AG09319 (cell line): ENCODE measurements at places on chromosomes 4 and X.

- no peak for DNase-seq
Observed at GRCh38 chrX:155744534-155744933, 131.8 kb upstream of the TMLHE start.

DNA sequence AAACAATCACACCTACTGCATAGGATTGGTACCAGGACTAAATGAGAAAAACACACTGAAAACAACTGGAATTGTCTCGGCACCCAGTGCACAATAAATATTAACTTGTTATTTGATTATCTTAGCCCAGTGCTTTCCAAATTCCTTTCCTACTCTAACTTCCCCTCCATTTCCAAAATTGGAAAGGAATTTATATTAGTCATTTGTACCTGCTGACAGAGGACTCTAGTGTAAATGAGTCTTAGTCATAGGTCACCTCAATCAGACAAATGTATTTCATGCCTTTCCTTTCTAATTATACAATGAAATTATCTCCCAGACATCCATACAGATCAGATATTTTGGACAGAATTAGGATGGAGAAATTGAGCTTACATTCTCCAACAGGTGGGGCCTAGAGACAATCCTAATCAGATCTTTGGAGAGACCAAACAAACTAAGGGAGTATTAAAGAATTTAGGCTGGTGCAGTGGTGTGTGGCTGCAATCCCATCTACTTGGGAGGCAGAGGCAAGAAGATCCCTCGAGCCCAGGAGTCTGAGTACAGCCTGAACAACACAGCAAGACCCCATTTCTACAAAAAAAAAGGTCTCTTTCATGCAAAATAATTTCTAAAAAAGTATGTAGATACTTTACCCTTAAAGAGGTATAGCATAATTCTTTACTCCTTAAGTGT is 10.1 kb downstream of the SH3D19 start:
- DNase-seq: no peak

GRCh38 chr4:1331591-1332353 is 15.2 kb upstream of the UVSSA start:
- DNase-seq: no peak

GRCh38 chr4:125388613-125389012 is 73.9 kb downstream of the FAT4 start:
- DNase-seq: peak; percentile 54

DNA sequence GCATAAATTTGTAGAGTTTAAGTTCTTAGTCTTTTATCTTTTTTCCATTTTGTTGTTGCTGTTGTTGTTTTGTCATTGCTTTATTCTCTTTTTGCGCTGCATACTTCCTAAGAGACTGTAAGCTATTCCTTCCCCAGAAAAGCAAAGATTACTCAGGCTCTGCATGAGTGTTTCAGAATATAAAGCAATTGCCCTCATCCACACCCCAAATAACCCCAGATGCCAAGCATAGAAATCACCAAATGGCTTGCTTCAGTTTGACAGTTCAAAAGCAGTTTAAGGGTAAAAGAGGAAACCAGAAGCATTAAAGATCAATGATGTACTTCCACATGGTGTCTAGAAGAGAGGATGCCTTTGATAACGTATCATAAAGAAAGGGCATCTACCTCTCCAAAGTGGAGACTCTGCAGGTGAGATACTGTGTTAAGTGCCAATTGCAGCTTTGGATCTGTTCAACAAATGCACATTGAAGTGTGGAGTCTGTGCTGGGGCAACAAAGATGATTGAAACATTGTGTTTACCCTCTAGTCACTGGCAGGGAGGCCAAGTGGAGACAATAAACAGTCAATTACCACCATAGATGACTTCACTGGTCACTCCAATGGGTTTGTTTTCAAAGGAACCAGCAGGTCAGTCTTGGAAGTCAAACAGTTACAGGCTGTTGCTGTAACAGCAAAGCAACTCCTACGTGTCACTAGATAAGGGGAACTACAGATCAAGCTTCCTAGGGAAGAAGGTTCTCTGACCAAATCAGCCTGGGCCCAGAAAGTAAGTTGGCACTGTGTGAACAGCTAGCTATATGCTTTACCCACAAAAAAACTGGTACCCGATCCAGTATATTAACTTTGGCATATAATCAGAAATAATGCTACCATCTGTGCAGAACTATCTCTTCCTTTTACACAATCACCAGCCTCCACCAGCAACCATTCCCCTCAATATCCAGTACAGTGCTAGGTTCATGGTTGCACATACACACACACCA is 40.6 kb upstream of the IL21 start:
- DNase-seq: no peak

GRCh38 chrX:33045245-33045644 is 166.1 kb downstream of the DMD start:
- no peak for DNase-seq

GRCh38 chr4:83546786-83547185 is 10.9 kb downstream of the GPAT3 start:
- no peak for DNase-seq

GRCh38 chrX:154051201-154051810 is 31.6 kb upstream of the IRAK1 start:
- DNase-seq: no peak

GRCh38 chrX:47706575-47706974 is 47.6 kb upstream of the UXT start:
- DNase-seq: peak; percentile 27

GRCh38 chrX:154064637-154065435 is 32.7 kb downstream of the MECP2 start:
- DNase-seq: no peak

- DNase-seq: no peak
Observed at GRCh38 chr4:83240379-83240875, 44.2 kb downstream of the COQ2 start.

- no peak for DNase-seq
Observed at GRCh38 chr4:114815760-114816159, 217.2 kb downstream of the UGT8 start.

DNA sequence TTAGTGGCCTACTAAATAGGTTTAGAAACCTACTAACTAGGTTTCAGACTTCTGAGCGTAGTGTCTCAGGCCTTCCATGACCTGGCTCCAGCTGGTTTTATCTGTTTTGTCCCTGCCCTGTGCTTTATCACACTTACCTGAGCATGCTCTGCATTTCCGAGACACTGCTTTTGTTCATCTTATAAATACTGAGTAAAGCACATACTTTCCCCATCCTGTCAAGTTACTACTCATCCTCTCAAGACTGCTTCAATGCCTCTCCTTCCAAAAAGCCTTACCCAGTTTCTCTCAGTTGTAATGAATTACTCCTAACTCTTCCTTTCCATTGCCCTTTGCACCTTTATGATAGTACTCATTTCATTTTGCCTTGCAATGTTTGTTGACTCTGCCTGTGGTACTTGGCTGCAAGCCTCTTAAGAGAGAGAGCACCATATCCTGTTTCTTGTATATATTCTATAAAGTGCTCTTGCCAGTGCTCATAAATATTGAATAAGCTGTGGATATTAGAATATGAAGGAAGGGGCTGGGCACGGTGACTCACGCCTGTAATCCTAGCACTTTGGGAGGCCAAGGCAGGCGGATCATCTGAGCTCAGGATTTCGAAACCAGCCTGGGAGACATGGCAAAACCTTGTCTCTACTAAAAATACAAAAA is 34.4 kb downstream of the SLAIN2 start:
- DNase-seq: peak; percentile 53

- DNase-seq: no peak
Observed at GRCh38 chr4:135240796-135241195, 1039.2 kb upstream of the PABPC4L start.

- no peak for DNase-seq
Observed at GRCh38 chrX:103220511-103221323, 5.8 kb downstream of the BEX4 start.

GRCh38 chr4:25123236-25123635 is 37.0 kb downstream of the SEPSECS start:
- no peak for DNase-seq

GRCh38 chr4:100189820-100190642 is at the start of gene DDIT4L:
TSS of gene DDIT4L (minus strand) at chr4:100190468. CDS start at chr4:100189983, 485 bp downstream.
- no peak for DNase-seq

DNA sequence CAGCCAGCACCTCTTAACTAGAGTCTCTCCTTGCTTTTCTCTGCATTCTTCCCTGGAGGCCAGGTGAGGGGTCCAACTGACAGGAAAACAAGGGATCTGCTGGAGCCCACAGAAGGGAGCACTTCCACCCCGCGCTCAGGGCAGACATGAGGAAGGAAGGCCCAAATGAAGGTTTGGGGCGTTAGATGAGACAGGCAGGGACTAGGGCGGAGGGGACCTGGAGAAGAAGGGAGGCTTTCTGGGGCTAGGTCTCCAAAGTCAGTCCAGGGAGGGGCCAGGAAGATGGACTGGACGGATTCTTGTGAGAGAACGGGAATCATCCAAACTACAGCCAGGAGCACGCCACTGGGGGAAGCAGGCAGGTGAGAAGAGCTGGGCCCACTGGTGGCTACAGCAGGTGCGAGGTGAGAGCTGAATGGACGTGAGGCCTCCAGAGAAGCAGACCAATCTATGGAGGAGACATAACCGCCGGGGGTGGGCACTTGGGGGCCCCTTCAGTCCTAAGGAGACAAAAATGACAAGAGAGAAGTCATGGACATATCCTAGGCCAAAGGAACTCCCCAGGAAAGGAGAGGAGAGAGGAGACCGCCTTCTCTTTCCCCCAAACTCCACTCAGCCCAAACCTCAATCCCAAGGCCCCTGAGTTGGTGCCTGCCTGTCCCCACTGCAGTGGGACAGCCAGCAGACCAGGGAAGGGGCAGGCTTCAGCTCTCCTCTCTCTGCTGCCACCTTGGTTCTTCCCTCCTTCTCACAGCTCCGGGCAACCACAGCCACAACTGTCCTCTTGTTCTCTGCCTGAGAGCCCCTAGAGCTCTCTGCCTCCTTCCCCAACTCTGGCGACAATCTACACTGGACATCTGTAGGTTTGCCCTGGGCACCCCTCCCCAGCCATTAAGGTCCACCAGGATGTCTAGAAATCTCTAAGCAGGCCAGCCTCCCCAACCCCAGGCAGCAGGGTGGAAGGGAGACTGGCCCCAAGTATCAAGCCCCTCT is 7.0 kb downstream of the APLN start:
- no peak for DNase-seq

DNA sequence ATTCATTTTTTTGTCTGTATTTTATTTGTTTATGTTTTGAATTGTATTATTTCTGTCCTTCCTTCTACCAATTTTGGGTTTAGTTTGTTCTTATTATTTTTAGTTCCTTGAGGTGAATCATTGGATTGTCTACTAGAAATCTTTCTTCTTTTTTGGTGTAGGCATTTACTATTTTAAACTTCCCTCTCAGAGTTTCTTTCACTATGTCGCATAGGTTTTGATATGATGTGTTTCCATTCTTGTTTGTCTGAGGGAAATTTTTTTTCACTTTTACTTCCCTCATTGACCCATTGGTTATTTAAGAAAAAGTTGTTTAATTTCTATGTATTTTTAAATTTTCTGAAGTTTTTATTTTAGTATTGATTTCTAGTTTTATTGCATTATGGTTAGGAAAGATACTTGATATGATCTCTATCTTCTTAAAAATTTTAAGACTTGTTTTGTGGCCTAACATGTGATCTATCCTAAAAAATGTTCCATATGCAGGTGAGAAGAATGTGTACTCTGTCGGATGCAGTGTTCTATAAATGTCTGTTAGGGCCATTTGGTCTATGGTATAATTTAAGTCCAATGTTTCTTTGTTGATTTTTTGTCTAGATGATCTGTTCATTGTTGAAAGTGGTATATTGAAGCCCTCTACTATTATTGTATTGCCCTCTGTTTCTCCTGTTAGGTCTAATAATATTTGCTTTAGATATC is 68.8 kb downstream of the IL15 start:
- no peak for DNase-seq

- no peak for DNase-seq
Observed at GRCh38 chrX:27600686-27601085, 10.5 kb downstream of the DCAF8L2 start.

GRCh38 chr4:176077561-176077960 is 11.9 kb downstream of the WDR17 start:
- DNase-seq: no peak

GRCh38 chrX:9492901-9493300 is 28.0 kb downstream of the TBL1X start:
- no peak for DNase-seq

GRCh38 chrX:148976571-148977400 is 476.4 kb downstream of the AFF2 start:
- DNase-seq: no peak

GRCh38 chr4:157045507-157046127 is 30.3 kb upstream of the GLRB start:
- DNase-seq: peak; percentile 40

- no peak for DNase-seq
Observed at GRCh38 chr4:89137695-89138094, 26.4 kb downstream of the TIGD2 start.

DNA sequence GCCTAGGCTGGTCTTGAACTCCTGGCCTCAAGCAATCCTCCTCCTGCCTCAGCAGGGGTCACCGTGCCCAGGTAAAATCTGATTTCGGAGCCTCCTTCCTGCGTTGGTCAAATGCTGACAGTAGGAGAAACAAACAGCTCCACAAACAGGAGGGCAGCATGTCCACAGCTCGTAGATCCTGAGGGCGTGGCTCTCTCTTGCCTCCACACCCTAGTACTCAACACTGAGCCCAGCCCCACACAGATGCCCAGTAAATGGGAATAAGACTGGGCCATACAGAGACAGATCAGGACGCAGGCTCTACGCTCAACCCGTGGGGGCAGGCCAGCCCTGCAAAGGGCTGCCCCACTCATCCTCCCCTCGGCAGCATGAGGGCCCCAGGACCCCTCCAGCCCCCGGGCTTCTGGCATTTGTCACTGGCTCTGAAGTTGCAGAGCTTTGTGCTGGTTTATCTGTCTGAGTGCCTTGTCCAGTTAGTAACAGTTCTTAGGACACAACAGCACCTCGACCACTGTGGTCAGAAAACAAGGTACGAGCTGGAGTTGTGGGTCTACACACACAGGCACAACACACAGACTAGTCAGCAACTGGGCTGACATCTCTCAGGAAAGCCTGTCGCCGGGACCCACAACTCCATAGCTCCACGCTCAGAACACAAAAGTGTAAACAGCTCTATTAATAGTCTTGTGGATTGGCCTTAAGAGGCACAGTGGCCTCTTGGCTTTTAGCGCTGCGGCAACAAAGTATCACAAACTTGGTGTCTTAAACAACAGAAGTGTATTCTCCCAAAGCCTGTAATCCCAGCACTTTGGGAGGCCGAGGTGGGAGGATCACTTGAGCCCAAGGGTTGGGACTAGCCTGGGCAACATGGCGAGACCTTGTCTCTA is 5.2 kb downstream of the TNIP2 start:
- DNase-seq: no peak

- DNase-seq: no peak
Observed at GRCh38 chr4:38230821-38231563, 270.8 kb downstream of the PTTG2 start.

GRCh38 chr4:113078066-113078465 is 28.6 kb downstream of the ANK2 start:
- DNase-seq: no peak

GRCh38 chrX:107742700-107743191 is 32.8 kb downstream of the TSC22D3 start:
- no peak for DNase-seq
